NCI-H2029 treated with DMSO at 0.1 percent for 48 hours (cell line): ENCODE measurements at places on chromosomes 5 and 9.
A peak's percentile ranks its signal among the peaks of the same experiment; 100 is the strongest.

DNA sequence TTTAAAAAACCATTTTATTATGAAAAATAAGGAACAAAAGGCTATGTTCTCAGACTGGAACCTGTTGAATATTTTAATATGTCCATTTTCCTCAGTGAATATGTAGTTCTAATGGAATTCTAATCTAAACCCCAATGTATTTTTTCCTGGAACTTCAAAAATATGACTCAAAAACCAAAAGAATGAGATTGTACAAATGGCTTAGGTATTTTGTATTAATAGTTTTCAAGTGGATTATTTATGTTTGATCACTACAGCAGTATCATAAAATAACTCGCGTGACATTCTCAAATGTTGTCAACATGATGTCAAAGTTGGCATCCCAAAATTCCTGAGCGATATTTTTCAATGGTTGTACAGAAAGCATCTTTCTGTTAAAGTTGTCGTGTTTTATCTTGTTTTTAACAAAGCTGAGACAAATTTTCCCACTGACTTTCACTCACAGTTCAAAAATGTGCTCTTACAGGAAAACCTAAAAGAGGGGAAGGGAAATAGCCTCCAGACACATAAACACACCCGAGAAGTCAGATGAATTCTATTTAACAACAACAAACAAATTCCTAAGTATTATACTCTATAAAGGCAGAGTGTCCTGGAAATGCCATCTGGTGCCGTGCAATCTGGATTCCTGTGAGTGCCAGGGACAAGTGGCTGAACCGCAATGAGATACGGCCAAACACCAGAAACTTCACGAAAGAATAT, 68.1 kb upstream of the TAS2R1 start:
- DNase-seq, result no peak

- DNase-seq, result peak; percentile 3
Observed at GRCh38 chr9:91211919-91212318, 149.8 kb downstream of the AUH start.

- DNase-seq, result no peak
Observed at GRCh38 chr5:10933121-10933520, 172.1 kb upstream of the DAP start.

GRCh38 chr5:119426057-119426456, 26.2 kb upstream of the HSD17B4 start:
- DNase-seq, result no peak

GRCh38 chr9:91408475-91408874, 15.2 kb downstream of the NFIL3 start:
- DNase-seq, result no peak

DNA sequence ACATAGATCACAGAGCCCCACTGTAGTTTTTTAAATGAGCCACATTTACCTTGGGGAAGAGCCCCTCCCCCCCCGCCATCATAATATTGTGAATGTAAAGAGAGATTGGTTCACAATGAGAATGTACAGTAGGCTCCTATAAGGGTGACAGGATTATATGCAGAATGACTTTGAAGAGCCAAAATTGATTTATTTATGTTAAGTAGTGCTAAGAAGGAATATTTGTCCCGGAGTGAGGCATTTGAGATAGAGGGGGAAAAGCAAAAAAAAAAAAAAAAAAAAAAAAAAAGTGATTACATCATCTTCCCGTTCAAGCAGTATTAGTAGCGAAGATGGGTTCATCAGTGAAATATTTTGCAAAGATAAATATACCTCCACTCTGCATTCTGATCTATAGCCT, 73.9 kb downstream of the PIK3R1 start:
- no peak for DNase-seq

DNA sequence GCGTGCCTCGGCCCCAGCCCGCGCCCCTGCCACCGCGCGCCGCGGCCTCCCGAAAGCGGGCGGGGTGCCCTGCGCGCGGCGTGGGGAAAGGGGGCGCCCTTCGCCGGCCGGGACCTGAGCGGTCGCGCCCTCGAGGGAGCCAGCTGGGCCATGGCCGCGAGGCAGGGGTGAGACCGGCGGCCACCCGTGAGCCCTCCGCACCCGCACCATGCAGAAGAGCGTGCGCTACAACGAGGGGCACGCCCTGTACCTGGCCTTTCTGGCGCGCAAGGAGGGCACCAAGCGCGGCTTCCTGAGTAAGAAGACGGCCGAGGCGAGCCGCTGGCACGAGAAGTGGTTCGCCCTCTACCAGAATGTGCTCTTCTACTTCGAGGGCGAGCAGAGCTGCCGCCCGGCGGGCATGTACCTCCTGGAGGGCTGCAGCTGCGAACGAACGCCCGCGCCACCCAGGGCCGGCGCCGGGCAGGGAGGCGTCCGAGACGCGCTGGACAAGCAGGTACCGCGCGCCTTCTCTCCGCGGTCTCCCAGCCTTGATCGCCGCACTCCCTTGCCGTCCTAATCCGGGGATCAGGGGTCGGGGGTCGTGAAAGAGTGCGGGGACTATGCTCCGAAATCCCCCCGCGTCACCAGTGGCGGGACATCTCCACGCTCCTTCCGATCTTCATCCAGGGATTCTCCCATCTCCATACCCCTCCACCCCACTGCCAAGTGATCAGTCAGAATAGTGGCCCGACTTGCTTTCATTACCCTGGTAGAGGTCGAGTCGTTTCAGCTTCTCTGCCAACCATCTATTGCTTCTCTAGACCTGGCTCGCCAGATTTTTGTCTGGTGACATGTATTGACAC, 590 bp downstream of the RASGRF2 start:
- DNase-seq, result no peak

- no peak for DNase-seq
Observed at GRCh38 chr5:37710965-37711364, 128.9 kb downstream of the GDNF start.

DNA sequence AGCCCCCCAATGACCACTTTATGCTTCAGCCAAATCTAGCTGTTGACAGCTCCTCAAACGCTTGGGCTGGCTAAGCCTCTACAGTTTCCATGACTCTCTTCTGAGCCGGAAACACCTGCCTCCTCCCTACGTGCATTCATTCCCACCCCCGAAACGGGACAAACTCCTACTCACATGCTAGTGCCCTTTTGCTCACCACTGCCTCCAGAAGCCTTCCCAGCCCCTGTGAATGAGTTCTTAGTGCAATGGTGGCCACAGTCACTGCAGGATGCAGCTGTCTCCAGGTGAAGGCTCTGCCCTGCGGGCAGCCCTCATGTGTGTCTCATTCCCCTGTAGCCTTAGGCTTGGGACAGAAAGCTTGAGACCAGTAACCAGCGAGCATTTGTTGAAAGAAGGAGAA, 68.8 kb upstream of the DAB2IP start:
- DNase-seq, result no peak

GRCh38 chr9:13576101-13576500, 296.6 kb upstream of the MPDZ start:
- no peak for DNase-seq

DNA sequence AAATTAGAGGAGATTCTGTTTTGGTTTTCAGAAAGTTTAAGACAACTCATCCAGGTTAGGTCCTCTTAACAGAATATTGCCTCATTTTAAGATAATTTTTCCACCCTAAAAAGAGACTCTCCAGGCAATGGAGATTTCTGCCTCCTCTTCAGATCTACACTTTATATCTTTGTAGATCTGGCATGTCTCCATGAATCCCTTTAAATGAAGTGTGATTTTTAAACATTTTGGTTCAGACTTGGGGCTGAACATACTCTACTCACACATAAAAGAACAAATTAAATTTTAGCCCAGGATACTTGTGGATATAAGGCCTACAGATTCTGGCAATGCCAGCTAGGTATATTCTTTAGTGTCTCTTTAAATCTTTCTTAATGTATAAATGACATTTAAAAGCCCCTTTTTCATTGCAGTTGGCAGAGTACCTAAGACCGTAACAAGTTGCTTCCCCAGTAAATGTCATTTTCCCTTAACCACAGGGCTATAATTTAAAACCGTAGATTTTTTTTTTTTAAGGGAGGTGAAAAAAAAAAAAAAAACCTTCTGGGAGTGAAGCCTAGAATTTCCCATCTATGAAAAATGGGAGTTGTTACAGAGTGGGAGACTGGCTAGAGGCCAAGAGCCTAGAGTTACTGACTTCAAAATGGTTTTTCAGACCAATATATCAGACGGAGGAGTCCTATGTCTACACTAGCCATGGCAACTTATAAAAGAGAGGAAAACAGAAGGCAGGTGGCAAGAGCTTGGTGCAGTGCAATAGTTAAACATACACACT, 207.8 kb upstream of the TARS1 start:
- no peak for DNase-seq

- DNase-seq, result no peak
Observed at GRCh38 chr5:100790170-100790665, 112.9 kb downstream of the ST8SIA4 start.

DNA sequence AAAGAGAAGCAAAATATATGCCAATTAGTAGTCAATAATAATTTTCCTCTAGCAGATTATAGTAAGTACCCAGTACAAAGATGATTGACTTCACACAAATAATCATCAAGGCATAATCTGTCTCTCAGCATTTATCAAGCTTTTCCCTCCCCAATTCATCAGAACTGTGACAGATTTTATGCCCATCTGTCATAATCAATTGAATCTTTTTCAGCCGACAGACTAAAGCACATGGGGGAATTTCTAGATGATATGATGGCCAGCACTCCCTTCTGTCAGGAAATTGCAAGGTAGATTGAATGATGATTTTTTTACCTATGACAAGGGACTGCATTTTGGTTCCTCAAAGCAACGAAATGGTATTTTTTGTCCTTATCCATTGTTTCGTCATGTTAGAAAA, 227.1 kb upstream of the CYLC2 start:
- no peak for DNase-seq

- no peak for DNase-seq
Observed at GRCh38 chr5:135564331-135564730, 14.5 kb downstream of the CXCL14 start.

DNA sequence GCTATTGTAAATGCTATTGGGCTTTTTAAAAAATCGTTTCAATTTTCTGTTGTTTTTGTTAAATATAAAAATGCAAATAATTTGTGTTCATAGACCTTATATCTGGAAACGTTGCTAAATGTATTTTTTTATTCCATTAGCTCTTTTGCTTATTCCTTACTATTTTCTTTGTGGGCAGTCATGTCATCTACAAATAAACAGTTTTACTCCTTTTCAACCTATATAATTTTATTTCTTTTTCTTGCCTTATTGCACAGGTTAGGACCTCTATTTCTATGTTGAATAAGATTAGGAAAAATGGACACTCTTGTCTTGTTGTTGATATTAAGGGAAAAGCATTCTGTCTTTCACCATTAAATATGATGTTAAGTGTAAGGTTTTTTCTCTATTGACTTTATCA, 348.8 kb downstream of the CWC27 start:
- DNase-seq, result no peak

DNA sequence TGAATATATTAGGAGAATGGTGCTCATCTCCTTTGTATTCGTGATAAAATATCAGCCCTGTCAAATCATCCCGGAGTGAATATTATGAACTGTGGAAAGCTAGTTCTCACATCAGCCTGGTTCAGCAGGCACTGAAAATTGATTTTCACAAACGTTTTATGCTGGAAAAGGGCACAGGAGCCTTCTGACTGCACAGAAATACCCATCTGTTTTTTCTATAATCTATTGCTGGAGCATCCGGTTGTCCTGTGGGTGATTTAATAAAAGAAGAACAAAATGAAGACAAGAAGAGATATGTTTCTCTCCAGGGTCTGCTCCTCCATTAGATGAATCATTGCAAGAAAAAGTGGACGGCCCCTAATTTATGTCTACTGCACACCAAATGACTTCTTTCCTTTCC, 85.3 kb downstream of the PRLR start:
- DNase-seq, result no peak

- no peak for DNase-seq
Observed at GRCh38 chr9:10079284-10079964, 533.4 kb downstream of the PTPRD start.

- peak; percentile 33 for DNase-seq
Observed at GRCh38 chr9:5500441-5501235, 9.7 kb upstream of the PDCD1LG2 start.

GRCh38 chr9:102237094-102237493, 498.6 kb upstream of the GRIN3A start:
- no peak for DNase-seq

GRCh38 chr5:34648840-34649158, 7.3 kb upstream of the RAI14 start:
- DNase-seq, result no peak

GRCh38 chr5:110957934-110958333, 113.6 kb upstream of the TSLP start:
- no peak for DNase-seq

- DNase-seq, result no peak
Observed at GRCh38 chr5:2566284-2566683, 185.2 kb downstream of the IRX2 start.

GRCh38 chr9:93976973-93977372, 21.8 kb upstream of the BARX1 start:
- DNase-seq, result no peak

DNA sequence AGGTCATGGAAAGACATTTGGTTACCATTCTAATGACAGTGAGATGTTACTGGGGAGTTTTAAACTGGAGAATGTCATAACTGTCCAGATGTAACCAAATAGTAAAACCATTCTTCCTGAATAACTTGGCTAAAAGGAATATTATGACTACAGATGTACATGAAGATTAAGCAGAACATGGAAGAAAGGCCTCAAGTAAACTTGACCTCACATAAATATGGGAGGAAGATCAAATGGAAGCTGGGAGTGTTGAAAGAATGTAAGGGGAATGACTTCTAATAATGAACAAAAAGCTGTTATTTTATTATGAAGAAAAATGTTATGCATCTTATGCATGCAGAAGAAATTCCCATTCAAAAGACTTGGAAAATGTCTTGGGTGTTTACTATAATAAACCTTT, 107.7 kb upstream of the CDKN2B start:
- no peak for DNase-seq

DNA sequence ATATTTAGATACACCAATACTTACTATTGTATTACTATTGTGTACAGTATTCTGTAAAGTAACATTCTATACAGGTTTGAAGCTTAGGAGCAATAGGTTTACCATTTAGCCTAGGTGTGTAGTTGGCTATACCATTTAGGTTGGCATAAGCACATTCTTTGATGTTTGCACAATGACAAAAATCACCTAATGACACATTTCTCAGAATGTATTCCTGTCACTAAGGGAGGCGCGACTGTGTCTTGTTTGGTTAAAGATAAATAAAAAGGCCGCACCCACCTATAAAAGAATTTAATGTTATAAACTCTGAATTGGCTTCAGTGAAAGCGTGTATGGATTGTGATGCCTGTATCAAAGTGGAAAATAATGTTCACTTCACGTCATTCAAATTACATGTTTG, 1815.4 kb upstream of the CDH6 start:
- DNase-seq, result no peak

DNA sequence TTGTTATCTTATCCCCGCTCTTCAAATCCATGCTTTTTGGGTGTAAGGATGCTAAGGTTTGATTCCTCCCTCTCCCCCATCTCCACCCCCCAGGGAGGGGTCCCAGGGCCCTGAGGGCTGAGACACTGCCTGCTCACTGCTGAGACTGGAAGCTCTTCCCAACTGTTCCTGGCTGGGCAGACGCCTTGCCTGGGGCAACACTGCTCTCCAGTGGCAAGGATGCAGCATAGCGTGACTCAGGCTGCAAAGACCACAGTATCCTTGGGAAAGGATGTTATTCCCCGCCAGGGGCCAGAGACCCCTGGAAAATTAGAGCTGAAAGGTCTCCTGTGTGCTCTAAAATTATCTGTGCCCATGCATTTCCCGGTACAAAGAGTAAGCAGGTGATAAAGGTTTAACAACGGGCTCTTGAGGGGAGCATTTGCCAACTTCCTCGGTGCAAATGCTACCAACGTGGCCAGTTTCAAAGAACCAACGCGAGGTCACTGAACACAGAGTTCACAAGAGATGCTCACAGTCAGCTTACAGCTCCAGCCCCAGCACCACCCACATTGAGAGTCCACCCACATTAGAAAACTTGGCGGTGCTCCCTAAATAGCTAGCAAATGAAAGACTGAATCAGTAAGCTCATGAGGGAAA, 271.9 kb downstream of the NSG2 start:
- DNase-seq, result peak; percentile 24
